Activated CD4-positive, alpha-beta T cell treated with anti-CD3 and anti-CD28 coated beads for 24 hours (primary cell): ENCODE measurements at places on chromosomes 3 and 15.

DNA sequence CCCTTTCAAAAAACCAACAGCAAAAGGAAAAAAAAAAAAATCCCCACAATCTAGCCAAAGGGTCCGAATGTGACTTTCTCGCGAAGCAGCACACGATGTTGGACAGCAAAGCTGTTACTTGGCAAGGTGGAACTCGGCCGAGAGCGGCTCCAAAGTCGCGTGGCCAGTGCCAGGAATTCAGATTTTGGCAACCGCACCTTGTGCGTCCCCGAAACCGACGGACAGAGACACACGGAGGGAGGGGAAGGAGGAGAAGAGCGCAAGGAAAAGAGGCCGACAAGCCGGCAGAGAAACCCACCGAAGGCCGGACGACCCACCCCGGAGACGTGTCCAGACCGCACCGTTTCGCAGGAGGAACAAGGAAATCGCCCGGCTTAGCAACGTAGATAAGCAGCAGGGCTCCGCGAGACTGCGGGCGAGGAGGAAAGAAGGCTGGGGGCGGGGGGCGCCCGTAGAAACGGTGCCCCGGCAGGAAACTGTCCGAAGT lies 517.3 kb downstream of the MECOM start:
- no peak for DNase-seq

DNA sequence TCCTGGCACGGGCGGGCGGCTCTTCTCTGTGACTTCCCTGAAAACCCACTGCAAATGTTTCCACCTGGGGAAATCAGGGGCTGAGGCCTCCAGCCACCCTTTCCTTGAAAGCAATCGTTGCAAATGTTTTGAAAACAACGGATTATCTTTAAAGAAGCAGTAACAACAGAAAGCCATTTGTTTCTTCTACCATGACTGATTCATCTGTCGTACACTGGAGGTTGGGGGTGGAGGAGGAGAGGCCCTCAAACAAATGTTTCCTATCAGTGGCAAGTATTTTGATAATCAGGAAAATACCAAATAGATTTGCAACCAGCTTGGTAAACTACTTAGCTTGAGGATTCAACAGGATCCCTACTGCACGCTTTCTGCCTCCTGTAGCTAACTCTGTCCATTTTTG lies 114.9 kb downstream of the PDZRN3 start:
- no peak for DNase-seq

GRCh38 chr3:175279457-175279856 lies 420.3 kb downstream of the NAALADL2 start:
- no peak for DNase-seq

DNA sequence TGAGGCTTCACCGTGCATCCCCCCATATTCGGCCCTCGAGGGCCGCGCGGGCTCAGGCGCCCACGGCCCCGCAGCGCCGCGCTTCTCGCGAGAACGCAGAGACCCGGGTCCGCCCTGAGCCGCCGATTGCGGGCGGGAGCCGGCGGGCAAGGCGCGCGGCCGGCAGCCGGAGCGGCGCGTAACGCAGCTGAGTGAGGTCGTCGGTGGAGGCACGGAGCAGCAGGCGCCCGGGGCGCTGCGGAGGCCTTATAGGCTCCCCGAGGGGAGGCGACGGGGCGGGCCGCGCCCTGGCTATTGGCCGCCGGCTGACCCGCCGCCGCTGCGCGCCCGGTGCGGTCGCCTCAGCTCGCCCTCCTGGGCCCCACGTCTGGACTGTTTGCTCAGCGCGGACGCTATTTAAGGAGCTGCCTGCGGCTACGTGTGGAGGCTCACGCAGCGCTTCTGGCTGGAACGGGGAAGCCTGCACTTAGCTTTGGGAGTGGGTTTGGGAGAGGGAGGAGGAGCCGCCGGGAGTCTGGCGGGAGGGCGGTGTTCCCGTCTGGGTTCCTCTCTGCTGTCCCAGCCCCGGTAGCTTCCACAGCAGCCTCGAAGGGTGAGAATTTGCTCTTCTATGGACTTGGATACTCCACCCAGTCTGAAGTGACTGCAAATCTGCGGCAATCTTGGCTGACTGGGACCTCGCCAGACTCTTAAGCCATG lies at the start of gene PLOD2:
PLOD2 (minus strand) TSS at position 221 of the 699 bp plus-strand sequence; CDS start at position 26, 195 bp downstream.
- DNase-seq = no peak

DNA sequence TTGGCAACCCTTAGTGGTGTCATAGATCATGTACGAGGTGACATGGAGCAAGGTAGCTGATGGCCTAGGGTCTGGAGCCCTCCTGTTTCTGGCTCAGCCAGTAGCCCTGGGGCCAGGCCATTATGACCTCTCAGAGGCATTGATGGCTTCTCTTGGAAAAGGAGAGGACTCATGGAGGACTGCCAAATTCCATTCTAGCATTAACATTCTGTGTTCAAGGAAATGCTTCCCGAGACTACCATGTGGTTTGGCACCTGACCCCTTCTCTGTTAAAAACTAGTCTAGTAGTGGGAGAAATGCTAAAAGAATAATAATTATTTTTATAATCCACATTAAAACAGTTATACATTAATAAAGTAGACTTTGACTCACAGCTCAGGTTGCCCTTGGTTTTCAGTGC lies 40.2 kb upstream of the ADAMTSL3 start:
- DNase-seq = no peak

DNA sequence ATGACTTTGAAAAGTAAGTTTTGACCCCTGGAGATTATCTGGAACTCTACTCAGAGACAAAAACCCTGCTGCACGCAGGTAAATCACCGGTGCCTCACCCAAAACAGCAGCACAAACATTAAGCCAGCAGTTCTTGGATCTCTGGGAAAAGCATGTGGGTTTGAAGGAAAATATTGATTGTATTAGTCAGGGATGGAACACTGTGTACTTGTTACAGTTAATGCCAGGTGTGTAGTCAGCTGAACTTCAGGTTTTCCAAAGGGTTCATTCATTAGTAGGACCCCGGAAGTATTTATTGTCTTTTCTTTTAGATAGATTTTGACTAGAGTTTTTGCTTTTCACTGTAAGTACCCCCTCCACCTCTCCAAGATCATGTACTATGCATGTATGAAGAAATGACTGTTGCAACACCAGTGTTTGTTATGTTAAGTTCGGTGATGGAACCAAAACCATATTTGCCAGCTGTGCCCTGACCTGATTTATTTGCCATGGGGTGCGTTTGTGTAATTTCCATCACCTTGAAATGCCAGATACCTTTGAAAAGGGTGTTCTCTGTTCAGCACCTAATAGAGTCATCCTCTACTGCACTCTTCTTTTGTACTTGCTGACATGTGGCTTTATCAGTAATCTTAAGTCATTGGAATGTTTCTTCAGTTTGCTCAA lies 14.5 kb downstream of the ARHGEF26 start:
- DNase-seq = no peak

GRCh38 chr15:100208921-100209603 lies 132.7 kb downstream of the ADAMTS17 start:
- DNase-seq = no peak

DNA sequence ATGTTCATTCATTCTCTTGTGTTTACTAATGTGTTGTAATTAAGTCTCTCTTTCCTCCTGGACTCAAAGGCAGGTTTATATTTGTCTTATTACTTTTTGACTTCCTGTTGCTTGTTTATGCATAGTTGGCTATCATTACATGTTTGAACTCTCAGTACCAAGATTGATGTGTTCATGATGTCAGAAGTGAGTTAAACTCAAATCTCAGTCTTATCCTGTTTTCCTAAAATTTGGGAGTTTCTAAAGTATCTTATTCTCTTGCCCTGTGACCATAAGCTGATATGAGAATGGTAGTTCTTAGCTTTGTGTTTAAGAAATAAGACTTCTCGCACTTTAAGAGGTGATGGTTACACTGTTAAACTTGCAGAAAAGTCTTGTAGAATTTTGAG lies 5.2 kb downstream of the GLCE start:
- no peak for DNase-seq

GRCh38 chr3:117490716-117491115 lies 781.1 kb downstream of the TUSC7 start:
- no peak for DNase-seq

DNA sequence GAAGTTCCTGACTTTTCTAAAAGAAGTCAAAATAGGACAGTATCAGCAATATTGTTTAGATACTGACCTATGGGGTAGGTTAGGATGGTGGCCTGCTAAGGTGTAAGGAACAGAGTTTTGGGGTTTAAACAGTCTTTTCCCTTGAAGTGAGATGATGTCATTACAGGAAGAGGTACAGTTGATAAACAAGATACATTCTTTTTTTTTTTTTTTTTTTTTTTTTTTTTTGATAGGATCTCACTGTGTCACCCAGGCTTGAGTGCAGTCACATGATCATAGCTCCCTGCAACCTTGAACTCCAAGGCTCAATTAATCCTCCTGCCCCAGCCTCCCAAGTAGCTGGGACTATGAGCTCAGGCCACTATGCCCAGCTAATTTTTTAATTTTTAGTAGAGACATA lies 33.3 kb downstream of the SLC25A36 start:
- no peak for DNase-seq

DNA sequence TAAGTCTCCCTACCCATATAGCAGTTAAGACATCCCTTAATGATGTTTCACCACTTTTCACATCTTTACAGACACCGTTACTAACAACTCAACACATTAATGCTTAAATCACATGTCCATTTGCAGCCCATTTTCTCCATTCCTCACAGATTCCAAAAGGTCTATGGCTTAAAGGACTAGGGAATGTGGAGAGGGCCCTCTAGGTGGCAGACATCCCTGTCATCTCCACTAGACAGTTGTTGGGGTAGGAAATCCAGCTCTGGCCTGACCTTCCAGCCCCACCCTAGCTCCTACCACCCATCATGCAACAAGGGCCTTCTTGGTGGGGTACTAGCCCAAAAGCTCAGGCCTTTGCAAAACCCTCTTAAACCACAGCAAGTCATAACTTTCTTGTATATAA lies 25.2 kb downstream of the CPEB1 start:
- DNase-seq = no peak

DNA sequence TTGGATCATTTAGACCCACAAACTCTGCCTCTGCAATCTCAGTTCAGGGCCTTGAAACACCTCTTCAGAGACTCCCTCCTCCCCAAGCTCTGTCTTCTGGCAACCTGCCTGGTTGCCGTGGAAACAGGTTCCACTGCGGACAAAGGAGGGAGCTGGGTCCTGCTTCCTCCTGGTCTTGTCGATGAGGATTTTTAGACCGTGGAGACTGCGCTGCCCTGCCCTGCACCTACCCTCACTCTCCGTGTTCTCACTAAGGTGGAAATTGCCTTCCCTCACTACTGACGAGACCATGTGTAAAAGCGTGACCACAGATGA lies at the start of gene RTP1:
RTP1 (plus strand) TSS at position 152 of the 315 bp plus-strand sequence; CDS start at position 182, 30 bp downstream.
- DNase-seq = no peak

DNA sequence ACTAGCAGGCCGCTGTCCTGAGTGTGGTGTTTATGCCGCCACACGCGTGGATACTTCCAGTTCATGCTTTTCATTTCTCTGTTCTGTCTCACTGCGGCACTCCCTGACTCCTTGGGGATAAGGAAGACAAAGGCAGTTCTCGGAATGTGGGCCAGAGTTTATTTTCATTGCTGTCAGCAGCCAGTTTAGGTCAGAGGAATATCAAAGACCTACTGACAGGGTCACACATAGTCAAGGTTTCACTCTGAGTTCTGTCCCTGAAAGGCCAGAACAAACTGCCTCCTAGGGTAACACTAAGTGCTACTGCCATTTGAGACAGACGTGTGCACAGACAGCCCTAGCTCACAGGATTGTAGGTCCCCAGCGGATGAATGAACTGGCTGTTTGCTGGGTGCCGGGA lies 27.3 kb upstream of the SPTBN5 start:
- no peak for DNase-seq

DNA sequence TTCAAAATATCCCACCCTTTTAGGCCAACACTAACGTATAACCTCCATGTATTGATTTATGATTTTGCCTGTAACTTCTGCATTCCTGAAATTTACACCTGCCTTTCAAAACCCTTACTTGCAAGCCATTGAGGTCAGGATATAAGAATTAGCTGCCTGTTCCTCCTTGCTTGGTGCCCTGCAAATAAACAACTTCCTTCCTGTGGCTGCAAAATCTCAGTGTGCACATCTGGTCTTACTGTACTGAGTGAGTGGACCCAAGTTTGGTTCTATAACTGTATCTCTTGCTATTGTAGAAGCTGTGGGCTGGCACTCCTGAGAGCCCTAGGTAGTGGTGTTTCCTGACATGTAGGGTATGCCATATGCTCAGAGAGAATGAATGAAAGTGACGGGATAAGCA lies 191.1 kb upstream of the RASGRP1 start:
- no peak for DNase-seq

DNA sequence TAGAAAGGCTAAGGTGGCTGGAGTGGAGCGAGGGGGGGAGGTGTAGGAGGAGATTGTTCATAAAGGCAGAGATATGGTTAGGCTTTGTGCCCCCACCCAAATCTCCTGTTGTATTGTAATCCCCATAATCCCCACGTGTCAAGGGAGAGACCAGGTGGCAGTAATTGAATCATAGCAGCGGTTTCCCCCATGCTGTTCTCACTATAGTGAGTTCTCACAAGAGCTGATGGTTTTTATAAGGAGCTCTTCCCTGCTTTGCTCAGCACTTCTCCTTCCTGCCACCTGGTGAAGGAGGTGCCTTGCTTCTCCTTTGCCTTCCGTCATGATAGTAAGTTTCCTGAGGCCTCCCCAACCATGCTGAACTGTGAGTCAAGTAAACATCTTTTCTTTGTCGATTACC lies 64.7 kb upstream of the CFAP161 start:
- no peak for DNase-seq

- DNase-seq = peak; percentile 10
Observed at GRCh38 chr15:35078221-35078915, 6.7 kb downstream of the NANOGP8 start.
